ENCODE measurements at places on chromosomes 6 and 20. TPM values are rescaled to one million over a fixed set of nuclear protein-coding genes. Genes with fewer than 3 reads are reported as not detected.

EEF1A2 gene
- 8.3 TPM for total RNA-seq

FAM83D gene
- 10.4 TPM for total RNA-seq

SKIC2 gene
- 79.7 TPM for total RNA-seq

RNF182 gene
- not detected for total RNA-seq

BTN1A1 gene
- total RNA-seq, result 0.10 TPM

THBD gene
- total RNA-seq, result not detected

SIRPB2 gene
- total RNA-seq, result not detected

CLVS2 gene
- not detected for total RNA-seq

PSORS1C2 gene
- not detected for total RNA-seq

KCNB1 gene
- not detected for total RNA-seq

GSTA1 gene
- total RNA-seq, result not detected

SLC17A3 gene
- total RNA-seq, result 1.7 TPM

UNC5CL gene
- 5.5 TPM for total RNA-seq

PABPC1L gene
- 138 TPM for total RNA-seq

TAB2 gene
- total RNA-seq, result 118 TPM

GTPBP2 gene
- total RNA-seq, result 99.0 TPM

FAXC gene
- not detected for total RNA-seq

LZTS3 gene
- 3.1 TPM for total RNA-seq

CDH4 gene
- 0.17 TPM for total RNA-seq

RIPPLY2 gene
- total RNA-seq, result not detected

ARMH2 gene
- total RNA-seq, result not detected

ELOVL2 gene
- 0.07 TPM for total RNA-seq

DXO gene
- total RNA-seq, result 34.7 TPM

AIF1 gene
- total RNA-seq, result 68.7 TPM

MMP24 gene
- total RNA-seq, result not detected

IFNGR1 gene
- total RNA-seq, result 51.0 TPM

CNR1 gene
- 0.19 TPM for total RNA-seq

NKAPL gene
- total RNA-seq, result not detected

ALDH5A1 gene
- 8.0 TPM for total RNA-seq

DNMT3B gene
- 3.2 TPM for total RNA-seq

TRIM31 gene
- total RNA-seq, result not detected

PAK5 gene
- not detected for total RNA-seq

MAFB gene
- 0.39 TPM for total RNA-seq

ULBP3 gene
- 1.1 TPM for total RNA-seq
